ENCODE measurements at places on chromosomes 12 and 14.

- DNase-seq = no peak
These were observed 469.3 kb downstream of the LRIG3 start for GRCh38 chr12:58450868-58451482.

- no peak for DNase-seq
These were observed 63.1 kb upstream of the CNOT2 start for GRCh38 chr12:70180130-70180529.

DNA sequence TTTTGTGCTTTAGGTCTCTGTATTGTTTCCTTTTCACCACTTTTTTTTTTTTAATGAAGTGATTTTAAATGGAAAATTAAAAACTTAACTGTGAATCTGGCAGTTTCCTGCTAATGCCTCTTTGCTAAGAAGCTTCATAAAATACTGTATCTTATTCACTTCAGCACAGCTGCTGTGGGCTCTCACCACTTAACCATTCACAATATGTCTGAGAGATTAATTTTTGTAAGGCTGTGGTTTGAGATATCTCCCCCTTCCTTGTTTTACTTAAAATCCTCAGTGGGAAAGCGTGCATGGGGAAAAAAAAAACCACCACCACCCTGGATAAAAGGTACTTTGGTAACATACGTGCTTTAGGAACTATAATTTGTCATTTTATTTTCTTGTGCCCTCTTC is 115.9 kb downstream of the ETV6 start:
- no peak for DNase-seq

DNA sequence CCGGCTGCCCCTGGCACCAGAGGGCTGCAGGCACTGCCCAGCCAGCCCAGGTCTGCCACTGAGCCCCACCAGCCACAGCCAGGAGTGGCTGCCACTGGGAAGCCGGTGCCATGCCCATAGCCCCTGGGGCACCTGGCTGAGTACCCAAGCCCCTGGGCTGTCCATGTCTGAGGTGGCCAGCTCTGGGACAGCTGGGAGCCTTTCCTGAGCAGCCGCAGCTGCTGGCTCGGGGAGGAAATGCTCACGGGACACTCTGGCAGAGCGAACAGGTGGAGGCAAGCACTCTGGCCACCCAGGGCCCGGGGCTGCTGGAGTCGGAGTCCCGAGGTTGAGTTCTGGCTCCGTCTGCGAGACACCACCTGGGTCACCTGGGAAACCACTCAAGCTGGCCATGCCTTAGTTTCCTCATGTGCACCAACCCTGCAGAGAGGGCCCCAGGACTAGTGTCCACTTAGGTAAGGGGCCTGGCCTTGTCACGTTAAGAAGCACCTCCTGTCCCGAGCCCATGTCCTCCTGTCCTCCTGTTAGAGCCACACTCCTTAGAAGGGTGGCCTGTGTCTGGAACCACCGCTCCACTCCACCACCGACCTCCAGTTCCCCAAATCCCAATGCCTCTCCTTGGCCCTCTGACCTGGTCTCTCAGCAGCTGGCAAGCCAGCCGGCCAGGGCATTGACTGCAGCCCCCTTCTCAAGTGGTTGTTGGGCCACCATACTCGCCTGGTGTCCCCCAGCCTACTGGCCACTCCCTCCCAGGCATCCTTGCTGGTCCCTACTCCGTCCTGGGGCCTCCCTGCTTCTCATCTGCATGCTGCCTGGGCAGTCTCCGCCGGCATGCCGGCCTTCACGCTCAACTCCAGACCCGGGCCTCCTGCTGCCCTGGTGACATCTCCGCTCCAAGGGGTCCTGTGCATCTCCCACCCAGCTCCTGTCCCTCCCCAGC is 45.3 kb downstream of the BEGAIN start:
- no peak for DNase-seq

DNA sequence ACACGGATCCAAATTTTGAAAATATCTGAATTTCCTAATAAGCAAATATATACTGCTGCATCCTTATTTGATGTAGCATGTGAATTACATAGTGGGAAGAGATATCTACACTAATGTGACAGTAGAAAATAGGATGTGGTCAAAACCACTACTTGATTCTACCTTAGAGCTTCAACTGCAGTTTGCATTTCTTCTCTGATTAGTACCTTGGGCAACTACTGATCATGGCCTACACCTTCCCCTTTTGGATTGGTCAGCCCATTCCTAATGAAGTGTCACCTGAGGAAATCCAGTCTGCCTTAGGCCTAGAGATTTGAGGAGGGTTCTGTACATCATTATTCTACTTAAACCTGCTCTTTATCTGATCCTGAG is 10.7 kb downstream of the LLPH start:
- DNase-seq = no peak

DNA sequence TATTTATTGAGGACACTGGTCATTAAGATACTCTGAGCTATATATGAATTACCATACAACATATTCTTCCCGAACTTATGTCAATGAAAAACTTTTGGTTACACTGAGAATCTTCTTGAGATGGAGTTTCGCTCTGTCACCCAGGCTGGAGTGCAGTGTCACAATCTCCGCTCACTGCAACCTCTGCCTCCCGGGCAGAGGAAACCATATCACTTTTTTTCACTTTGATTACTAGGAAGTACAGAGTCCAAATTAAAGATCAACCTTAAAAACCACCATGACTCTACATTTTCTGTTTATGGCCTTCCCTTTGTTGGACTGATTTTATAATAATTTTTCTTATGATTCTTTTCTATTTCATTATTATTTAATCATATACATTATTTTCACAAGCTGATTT is 336.5 kb downstream of the FSCB start:
- no peak for DNase-seq

- DNase-seq = no peak
These were observed 128.5 kb downstream of the KIF26A start for GRCh38 chr14:104266631-104267575.

DNA sequence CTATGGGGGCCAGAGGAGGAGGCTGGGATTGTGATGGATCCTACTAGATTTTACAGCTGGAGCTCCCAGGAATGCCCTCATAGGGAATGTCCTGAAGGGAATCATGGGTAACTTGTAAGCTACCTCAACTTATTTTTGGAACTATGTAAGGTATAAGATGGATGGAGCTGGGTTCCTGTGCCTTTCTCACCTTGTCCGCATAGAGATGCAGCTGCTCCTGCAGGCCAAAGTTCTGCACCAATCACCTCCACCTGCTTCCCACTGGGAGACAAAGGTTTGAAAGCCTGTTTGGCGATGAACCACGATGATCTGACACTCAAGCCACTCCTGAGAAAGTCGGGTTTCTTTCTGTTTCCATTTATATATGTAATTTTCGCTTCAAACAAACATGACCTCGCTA is 648 bp upstream of the AKAP5 start:
- DNase-seq = no peak

DNA sequence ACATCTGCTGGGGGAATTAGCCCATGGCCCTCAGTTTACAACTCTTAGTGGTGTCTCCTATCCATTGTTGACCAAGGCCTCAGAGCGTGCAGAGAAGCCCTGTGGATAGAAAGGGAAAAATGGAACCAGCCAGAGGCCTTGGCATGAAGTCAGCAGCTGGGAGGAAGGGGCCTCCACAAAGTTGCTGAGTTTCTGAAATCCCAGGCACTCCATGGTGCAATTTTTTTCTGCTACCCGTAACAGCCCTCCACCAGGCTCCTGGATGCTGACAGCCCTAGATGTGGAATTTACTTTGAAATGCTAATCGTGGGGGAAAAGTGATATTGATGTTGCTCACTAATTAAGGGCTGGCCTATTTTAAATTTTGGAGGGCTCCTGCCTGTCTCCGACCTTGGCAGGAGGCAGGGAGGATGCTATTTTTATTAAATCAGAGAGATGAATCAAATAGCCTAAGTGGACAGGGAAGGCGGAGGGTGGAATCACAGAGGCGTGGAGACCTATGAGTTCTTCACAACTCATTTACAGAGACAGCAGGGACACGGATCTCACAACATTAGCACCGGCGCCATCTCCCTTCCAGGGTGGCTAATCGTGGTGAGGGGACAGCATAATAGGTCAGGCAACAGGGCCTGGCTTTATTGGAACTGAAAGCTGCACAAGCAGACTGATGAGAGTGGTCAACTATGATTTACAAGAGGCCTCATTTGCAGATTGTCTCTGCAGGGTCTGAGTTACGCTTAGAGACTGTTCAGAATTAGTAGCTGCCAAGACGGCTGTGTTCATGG is 99.8 kb upstream of the WSCD2 start:
- no peak for DNase-seq

GRCh38 chr12:119385659-119386058 is 51.1 kb downstream of the CCDC60 start:
- DNase-seq = no peak

- DNase-seq = no peak
These were observed 85.0 kb upstream of the ARID2 start for GRCh38 chr12:45644541-45644940.

DNA sequence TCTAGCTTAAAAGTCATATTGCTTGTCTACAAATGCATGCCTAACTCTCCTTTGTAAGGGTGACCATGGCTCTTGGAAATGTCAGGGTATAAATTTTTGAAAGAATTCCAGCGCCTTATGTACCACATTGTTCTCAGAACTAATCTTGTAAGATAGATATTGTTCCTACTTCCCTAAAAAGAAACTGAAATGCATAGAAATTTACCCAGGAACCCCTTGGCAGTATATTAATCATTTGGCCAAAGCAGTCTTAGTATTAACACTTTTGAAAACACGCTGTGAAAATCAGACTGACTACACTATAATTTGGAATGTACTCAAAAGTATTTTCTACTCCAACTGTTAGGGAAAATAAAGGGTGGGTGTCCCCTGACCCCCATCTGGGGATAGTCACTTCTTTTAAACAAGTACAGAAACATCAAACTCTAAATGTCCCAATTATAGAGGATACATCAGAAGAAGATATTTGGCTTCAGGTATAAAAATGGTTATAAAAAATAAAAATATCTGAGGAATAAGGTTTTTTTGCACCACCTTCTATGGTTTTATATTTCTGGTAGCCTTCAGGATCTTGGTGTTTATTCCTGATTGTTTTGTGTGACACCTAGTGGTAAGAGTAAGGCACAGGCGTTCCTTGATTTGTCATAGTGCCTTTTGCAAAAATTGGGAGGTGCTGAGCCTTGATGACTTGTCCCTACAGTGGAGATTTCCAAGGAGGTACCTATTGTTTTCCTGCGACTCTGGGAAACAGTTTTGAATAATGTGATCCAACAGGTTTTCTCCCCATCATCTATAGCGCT is 2.2 kb upstream of the NFKBIA start:
- DNase-seq = no peak

DNA sequence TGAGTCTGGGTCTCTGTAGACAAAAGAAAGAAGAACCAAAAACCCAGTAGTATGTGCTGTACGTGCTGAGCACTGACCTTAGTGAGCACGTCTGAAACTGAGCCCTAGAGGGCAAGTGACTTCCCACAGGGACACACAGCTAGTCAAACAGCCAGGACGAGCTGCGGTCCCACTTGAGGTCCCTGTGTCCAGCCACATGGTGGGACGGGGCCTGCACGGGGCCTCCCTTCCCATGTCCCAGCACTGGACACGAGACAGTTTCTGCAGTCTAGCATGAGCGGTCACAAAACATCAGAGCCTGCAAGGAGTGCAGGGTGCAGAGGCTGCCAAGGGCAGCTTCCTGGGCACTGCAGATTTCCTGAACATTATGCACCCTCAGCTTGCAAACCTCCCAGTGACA is 121.6 kb downstream of the NCOR2 start:
- DNase-seq = no peak

DNA sequence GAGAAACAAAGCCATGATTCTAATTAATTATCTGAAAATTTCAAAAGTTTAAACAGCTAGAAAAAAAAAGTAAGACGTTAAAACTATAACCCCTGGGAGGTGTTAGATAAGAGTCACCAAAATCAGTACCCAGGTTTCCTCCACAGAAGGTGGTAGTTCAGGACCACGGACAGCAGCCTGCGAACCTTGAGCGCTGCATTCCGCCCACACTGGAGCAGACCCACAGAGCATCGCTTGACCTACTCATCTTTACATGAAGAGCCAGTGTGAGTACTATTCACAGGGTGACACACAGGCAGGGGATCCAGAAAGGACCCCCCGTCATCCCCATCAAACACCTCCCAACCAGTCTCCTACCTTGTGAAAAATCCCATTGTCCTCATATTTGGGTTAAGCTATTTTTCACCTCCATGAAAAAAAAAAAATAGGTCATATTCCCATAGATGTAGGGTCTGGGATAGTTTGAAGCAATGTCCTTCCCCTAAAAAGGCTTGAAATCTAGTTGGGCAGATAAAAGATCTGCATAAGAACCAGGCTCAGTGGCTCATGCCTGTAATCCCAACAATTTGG is 8.8 kb upstream of the CHGA start:
- no peak for DNase-seq

DNA sequence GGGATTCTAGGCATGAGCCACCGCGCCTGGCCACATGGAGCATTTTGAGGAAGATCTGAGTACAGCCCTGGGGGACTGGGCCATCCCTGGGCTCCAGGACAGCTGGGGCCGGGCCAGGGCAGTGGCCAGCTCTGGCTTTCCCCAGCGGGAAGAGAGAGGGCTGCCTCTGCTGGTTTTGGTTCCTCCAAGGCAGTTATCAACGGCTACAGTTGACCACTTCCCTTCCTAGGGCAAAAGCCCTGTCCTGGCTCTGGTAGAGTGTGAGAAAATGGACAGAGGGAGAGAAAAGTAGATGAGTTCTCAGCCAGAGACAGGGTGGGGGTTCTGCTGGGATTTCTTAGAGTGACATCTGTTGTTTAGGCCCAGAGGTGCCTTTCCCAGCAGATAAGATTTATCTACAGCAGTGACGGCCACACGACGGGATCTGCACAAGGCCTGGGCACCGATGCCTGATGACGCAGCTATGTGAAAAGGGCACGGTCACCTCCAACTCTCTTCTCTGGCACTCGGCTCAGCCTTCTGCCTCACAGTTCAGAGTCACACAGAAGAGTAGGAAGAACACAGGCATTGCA is 5.5 kb upstream of the HVCN1 start:
- no peak for DNase-seq

DNA sequence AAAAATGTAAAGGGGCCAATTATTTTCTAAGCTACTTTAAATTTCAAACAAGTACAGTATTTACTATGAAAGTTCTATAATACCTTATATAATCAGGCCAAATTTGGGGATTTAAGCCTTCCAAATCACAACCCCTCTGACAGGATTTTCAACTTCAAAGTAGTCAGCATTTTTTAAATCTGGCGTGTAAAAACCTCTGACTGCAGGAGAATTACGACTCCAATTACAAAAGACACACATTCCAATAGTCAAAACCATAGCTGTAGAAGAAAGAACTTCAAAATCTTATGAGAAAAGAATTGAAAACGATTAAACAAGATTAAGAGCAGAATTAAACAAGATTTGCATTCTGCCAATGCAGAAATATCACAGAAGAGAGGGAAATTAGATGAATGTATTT is 12.7 kb downstream of the OSBPL8 start:
- no peak for DNase-seq

GRCh38 chr14:70635971-70636595 is 5.6 kb upstream of the TTC9 start:
- DNase-seq = no peak

GRCh38 chr12:121209221-121209620 is 708 bp upstream of the P2RX4 start:
- DNase-seq = no peak

GRCh38 chr12:79141776-79142175 is 277.2 kb downstream of the SYT1 start:
- no peak for DNase-seq

Data from stimulated activated CD4-positive, alpha-beta T cell treated with anti-CD3 and anti-CD28 coated beads, Interleukin-1b, Interleukin-23, amount 100 ng/mL, for 4 hours (primary cell).